ENCODE measurements at places on chromosomes 7 and 10.
A peak's percentile ranks its signal among the peaks of the same experiment; 100 is the strongest.

- DNase-seq = peak; percentile 32
These were observed 15.6 kb upstream of the AQP1 start for GRCh38 chr7:30896036-30896435.

DNA sequence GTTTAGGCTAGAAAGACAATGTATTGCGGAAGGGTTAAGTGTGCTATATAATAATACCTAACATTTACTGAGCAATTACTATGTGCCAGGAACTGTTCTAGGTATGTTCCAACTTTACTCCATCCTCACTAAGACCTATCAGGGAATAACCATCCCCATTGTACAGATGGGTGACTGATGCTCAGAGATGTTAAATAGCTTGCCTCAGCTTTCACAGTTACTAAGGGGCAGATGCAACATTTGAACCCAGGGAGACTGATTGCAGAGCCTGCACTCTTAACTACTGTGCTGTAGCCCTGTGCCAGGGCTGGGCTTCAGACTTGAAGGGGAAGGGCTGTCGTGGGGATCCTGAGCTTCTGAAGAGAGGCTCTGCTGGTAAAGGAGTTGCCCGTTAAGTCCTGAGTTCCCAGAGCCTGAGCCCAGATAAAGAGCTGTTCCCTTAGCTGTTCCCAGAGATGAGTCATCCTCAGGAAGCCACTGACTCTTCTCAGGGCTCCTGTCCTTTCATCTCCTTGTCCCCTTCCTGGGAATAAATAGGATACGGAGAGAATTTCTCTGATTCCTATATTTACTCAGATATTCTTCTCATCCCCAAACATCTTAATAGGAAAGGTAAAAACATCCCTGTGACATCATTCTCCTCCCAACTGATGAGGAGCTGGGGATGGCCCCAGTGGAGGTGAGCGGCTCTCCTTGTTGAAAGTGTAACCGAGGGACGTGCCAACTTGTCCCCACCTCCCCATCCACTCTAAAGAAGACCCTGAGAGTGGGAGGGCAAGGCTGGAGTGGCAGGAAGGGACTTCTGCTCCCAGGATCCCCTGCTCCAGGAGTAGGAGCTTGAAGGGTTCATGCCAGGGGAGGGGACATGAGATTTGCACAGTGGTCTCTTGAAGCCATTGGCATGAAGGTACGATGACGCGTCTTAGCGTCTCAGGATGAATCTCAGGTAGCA is 28.0 kb upstream of the HABP2 start:
- no peak for DNase-seq

DNA sequence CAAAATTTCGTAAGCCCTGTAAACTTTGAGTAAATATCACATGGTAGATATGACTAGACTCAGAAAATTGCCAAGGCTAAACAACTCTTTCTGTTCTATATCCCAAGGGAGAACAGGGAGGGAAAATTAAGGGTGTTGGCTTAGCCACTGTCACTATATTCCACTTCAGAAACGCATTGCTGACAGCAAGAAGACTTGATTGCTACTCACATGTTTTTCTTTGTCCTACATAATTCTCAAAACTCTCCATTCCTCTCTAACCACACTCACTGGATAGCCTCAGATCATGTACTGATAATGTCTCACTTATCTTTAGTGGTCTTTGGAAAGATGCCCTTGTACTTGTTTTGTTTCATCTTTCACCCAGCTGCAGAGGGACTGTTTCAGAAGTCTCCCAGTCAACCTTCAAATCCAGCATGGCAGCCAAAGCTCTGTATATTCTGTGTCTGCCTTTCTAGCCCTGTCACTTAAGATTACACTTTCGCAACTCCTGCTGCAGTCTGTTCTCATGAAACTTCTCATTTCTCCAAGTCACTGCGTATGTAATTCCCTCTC is 582.4 kb upstream of the FZD8 start:
- DNase-seq = peak; percentile 41

DNA sequence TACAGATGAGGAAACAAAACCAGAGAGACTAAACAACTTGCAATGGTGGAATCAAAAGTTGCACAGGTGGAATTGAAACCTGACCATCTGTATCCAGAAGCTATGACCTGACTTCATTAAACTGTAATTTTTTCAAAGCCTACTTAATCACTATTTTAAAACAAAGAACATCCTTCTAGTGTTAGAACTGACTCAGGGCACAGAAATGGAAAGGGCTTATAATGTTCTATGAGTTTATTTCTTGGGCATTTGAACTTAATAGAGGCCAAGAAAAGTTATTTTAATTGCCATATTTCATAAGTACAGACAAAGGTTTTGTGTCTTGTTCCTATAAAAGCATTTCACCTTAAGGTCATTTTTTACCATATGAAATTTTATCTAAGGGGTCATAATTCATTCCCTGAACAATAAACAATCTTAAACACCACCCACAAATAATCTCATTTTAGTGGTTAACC is 8.8 kb downstream of the ITGB1 start:
- DNase-seq = no peak

All from fibroblast of upper back skin (primary cell).